ENCODE measurements at places on chromosomes 1 and 21.
A peak's percentile ranks its signal among the peaks of the same experiment; 100 is the strongest.

- DNase-seq = peak; percentile 8
These were observed 44.5 kb upstream of the VAMP3 start for GRCh38 chr1:7726623-7727022.

- no peak for DNase-seq
These were observed 37.0 kb upstream of the PDE9A start for GRCh38 chr21:42616446-42616845.

DNA sequence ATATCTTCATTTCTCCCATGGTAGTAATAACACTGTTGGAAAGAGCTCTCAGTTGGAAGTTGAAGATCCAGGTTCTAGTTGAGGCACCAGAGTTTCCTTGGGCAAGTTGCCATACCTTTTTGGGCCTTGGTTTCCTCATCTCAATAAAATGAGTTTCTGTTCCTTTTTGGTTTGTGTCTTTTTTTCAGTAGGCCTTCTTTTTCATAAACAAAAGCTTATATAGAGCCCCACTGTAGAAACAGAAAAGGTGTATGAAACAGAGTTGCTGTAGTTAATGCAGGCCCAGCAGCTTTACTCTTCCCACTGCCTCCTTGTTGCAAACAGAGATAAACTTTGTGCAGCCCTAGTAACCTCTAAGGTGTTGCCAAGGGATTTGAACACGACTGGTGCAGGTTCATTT, 41.7 kb downstream of the WNT4 start:
- DNase-seq = no peak

DNA sequence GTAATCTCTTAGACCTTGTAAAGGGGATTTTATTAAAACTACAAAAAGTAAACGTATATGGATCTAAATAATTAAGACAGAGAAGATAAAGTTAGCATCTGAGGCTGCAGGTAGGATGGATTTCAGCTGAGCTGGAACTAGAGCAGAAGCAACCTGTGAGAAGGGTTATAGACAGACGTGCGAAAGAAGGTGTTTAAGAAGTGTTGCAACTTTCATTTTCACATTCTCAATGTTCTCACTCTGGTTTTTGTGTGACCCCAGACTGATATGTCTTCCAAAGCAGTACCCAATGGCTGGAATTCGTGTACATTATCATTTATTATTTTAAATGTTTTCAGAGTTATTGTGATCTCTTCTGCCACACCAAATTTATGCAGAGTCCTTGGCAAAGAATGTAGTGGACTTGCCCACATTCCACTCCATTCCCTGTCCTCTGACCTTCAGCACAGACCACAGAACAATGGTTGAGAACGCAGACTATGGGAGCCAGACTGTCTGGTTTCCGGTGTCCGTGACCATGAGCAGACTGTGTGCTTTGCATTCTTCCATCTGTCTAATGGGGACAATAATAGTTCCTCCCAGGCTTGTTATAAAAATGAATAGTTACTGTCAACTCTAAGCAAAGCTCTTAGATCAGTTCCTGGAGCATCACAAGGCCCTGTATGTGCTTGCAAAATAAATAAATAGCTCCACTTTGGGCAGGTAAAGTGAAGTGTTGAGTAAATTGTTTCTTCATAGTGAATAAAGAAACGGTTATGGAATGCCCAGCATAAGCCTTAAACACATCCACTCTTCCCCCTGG, 140.6 kb upstream of the SAMSN1 start:
- no peak for DNase-seq

GRCh38 chr21:33368124-33368523, 35.1 kb upstream of the IFNGR2 start:
- no peak for DNase-seq

DNA sequence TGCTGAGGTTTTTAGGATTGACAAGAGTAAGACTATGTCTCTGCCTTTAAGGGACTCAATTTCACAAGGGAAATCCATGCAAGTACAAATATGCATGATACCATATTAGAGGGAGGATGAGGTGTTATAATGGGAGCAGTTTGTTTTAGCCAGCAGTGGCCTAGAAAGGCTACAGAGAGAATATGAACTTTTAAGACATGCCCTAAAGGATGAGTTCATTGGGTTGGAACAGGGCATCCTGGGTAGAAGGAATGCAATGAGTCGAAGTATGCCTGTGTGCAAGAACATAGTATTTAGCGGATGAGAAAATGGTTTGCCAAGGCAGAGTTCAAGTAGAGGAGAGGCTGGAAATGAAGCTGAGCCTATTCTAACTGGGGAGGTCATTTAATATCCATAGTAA, 32.6 kb upstream of the LEPR start:
- no peak for DNase-seq

GRCh38 chr1:4928186-4928585, 273.8 kb downstream of the AJAP1 start:
- DNase-seq = no peak

- DNase-seq = peak; percentile 91
These were observed 40.5 kb upstream of the FHAD1 start for GRCh38 chr1:15206418-15207030.

- no peak for DNase-seq
These were observed 443.1 kb downstream of the TTLL7 start for GRCh38 chr1:83555871-83556270.

DNA sequence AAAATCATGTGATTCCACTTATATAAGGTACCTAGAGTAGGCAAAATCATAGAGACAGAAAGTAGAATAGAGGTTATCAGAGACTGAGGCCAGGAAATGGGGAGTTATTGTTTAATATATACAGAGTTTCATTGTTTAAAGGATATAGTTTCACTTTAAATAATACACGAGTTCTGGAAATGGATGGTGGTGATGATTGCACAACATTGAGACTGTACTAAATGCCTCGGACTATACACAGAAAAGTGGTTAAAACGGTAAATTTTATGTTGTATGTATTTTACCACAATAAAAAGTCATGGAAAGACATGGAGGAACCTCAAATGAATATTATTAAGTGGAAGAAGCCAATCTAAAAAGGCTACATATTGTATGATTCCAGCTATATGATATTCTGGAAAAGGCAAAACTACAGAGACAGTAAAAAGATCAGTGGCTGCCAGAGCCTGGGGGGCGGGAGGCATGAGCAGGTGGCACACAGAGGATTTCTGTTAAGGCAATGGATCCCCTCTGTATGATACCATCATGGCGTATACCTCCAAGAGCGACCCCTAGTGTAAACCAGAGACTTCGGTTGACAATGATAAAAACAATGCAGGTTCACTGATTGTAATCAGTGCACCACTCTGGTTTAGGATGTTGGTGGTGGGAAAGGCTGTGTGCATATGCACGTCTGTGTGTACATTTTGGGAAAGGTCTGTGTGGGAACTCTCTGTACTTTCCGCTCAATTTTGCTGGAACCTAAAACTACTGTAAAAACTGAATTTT, 7.5 kb downstream of the C1orf198 start:
- DNase-seq = no peak

- DNase-seq = no peak
These were observed 9.4 kb upstream of the CAPN9 start for GRCh38 chr1:230737622-230738262.

DNA sequence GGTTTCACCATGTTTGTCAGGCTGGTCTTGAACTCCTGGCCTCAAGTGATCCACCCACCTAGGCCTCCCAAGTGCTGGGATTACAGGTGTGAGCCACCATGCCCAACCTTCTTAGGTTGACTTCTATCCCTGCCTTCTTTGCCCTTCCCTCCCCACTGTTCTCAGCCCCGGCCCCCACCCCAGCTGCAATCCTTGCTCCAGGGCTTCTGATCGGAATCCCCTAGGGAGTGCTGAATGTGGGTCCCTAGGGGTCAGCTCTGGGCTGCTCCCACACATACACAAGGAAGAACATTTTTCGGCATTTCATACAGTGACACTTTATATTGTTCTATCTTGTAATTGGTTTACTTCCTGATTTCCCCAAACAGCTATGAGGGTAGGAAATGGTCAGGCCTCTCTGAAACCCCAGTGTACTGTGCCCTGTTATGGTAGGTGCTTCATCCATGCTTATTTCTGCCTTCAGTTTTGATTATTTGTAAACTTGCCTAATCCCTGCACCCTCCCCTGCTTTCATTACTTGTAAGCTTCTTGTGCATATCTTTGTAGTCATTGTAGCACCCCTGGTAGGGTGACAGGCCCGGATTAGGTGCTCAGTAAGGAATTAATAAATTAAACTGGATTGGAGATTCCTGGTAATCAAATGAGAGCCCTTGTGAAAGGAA, 5.8 kb upstream of the SRP9 start:
- no peak for DNase-seq

- DNase-seq = no peak
These were observed 85.9 kb downstream of the MRPL37 start for GRCh38 chr1:54285815-54286345.

DNA sequence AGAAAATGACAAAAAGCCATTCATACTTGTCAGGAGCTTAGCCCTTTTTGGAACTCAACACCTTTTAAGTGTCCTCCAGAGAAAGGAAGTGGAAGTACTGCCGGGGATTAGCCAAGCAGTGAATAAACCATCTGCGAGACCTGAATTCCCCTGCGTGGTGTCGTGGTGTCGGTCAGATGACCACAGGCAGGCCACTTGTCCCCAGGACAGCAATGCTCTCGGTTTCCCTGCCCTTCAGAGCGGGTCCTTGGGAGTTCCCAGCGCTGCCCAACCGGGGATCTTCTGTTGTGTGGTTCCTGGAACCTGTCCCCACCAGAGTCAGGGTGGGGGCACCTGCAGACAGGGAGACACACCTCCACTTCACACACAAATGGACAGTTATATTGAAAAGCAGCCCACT, 9.2 kb downstream of the GPR157 start:
- no peak for DNase-seq

GRCh38 chr21:38294609-38295008, 37.8 kb downstream of the KCNJ15 start:
- no peak for DNase-seq

- no peak for DNase-seq
These were observed 428.8 kb downstream of the SMYD3 start for GRCh38 chr1:246078126-246078887.

DNA sequence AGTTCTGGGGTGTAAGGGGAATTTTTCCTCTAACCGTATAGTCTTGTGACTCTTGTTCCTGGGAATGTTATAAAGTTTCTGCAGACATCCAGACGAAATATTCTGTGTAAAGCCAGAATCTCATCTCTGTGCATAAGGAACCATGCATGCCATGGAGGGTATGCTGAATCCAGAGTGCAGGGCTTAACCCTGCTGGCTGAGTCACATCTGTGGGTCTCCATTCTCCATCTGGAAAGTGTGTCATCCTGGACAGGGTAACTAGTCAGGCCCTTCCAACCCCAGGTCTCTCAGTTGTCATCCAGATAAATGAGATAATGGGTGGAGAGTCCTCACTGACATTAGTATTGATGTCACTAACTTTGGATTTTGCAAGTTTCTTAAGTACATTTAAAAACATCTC, 48.8 kb downstream of the ATP5PO start:
- no peak for DNase-seq

GRCh38 chr1:218330043-218330623, 15.0 kb upstream of the TGFB2 start:
- DNase-seq = peak; percentile 57

DNA sequence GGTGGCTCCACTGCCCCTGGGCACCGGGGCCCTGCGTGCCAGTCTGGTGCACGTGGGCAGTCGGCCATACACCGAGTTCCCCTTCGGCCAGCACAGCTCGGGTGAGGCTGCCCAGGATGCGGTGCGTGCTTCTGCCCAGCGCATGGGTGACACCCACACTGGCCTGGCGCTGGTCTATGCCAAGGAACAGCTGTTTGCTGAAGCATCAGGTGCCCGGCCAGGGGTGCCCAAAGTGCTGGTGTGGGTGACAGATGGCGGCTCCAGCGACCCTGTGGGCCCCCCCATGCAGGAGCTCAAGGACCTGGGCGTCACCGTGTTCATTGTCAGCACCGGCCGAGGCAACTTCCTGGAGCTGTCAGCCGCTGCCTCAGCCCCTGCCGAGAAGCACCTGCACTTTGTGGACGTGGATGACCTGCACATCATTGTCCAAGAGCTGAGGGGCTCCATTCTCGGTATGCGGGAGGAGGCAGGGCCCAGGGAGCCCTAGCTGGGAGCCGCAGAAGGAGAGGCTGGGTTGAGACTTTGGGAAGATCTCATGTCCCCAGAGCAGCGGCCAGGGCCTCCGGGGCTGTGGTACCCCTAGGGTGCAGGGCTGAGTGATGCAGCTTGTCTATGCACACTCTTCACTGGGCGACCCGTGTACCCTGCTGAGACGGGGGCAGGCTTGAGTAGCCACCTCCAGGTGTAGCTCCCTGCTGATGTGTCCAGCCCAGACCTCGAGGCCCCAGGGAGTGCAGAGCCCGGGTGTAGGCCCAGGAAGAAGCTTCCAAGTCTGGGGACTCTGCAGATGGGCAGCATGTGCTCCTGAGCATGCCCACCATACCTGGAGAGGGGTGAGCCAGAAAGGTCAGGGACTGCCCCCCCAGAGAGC, 1.8 kb downstream of the VWA1 start:
- DNase-seq = no peak

- peak; percentile 94 for DNase-seq
These were observed 1.4 kb downstream of the LDLRAD1 start for GRCh38 chr1:54016343-54017282.

- no peak for DNase-seq
These were observed 600.6 kb downstream of the AJAP1 start for GRCh38 chr1:5254975-5255374.

DNA sequence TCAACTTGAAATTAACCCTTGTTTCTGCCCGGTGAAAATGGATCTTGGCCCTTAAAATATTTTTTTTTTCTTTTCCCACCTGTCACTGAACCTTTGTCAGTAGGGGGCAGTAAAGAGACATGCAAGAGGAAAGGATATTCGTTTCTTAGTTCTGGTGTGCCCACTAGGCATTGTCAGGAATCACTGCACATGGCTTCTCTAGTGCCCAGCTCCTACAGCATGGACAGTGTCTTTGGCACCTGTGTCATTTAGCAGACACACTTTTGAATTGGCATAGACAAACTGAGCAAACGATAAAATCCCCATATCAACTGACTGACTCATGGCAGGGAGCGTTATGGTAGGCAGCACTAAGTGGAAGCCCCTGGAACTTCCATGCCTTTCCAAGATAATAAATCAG, 1048.1 kb downstream of the BRINP3 start:
- peak; percentile 73 for DNase-seq

GRCh38 chr1:117061986-117062415, 1.9 kb downstream of the TTF2 start:
- DNase-seq = peak; percentile 77

DNA sequence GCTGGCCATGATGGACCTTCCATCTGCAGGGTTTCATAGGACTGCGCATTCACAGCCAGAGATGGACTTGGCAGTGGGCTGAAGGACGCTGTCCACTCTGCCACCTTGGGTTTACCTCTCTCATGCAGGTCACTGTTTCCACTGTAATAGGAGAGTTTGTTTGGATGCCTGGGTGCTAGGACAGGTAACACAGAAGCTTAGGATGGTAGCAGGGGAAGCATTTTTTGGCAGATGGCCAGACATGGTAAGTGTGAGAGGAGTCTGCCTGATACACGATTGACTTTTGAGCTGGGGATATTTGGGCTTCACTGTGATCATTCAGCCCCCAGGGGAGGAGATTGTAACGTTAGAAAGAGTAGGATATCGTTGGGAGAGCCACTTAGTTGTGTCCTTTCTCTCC, 11.8 kb downstream of the PSEN2 start:
- no peak for DNase-seq

GRCh38 chr1:232707142-232707541, 77.2 kb upstream of the SIPA1L2 start:
- DNase-seq = peak; percentile 86

GRCh38 chr1:31822766-31823165, 6.9 kb upstream of the SPOCD1 start:
- DNase-seq = no peak

All from epithelial cell of esophagus (primary cell).